Right ventricle myocardium superior (tissue), 1 donor: ENCODE measurements at places on chromosomes 5 and 9. TPM values are rescaled to one million over a fixed set of nuclear protein-coding genes. Genes with fewer than 3 reads are reported as not detected.

The PCDHA5 gene
- total RNA-seq: not detected

The EGFLAM gene
- 9.1 TPM for total RNA-seq

The NOTCH1 gene
- total RNA-seq: 16.8 TPM

The SPATA31C1 gene
- not detected for total RNA-seq

The PCDHGC4 gene
- 3.0 TPM for total RNA-seq

The TLE1 gene
- total RNA-seq: 9.7 TPM

The SHC3 gene
- total RNA-seq: 0.35 TPM

The RANBP3L gene
- total RNA-seq: 0.38 TPM

The CSF2 gene
- total RNA-seq: not detected

The TMEM252 gene
- total RNA-seq: not detected

DNA sequence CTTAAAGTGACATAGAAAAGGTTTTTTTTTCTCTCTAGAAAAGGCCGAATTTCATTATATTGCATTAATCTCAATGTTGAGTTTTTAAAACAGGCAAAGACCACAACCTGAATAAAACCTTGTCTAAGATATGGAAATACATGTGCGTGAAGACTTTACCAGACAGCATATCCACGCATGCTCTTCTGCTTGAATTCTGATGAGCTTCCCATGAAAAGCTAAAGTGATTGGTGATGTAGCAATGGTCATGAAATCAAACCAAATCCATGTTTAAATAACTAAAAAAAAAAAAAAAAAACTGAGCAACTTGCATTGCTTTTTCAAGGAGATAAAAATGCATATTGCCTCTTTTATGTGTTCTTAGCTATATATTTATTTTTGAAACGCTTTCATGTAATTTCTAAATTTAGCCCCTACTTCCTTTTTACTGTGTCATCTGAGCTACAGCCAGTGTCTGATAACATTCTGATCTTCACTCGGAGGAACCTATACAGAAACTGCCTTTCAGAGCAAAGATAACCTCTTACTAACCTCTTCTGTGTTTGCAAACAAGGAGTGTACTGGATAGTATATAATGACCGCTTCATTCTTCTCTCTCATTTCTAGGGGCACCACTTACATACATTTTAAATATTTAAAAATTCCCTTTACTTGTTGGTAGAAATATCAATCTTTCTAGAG is 179.1 kb upstream of the GNA14 start:
- DNase-seq: no peak

GRCh38 chr9:88641456-88642240 is 106.7 kb downstream of the NXNL2 start:
- no peak for DNase-seq

GRCh38 chr9:96818533-96818932 is 35.8 kb downstream of the ZNF782 start:
- no peak for DNase-seq

- no peak for DNase-seq
Measured at GRCh38 chr9:9117866-9118265, 1318.3 kb upstream of the DMAC1 start.

DNA sequence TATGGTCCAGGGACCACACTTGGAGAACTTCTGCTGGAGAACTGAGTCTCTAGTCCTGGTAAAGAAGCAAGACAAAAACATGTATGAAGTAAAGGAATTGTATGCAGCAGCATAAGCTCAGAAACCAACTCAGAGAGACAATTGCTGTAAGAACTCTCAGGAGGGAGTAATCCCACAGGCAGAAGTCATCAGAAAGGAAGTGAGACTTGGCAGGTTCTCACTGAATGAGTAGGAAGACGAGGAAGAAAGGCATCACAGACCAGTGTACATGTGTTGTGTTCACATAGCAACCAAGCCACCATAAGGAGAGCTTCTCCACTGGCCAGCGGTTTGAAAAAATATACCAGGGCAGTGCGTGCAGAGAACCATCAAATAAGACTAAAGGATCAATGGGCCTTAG is 57.9 kb upstream of the FST start:
- DNase-seq: no peak

DNA sequence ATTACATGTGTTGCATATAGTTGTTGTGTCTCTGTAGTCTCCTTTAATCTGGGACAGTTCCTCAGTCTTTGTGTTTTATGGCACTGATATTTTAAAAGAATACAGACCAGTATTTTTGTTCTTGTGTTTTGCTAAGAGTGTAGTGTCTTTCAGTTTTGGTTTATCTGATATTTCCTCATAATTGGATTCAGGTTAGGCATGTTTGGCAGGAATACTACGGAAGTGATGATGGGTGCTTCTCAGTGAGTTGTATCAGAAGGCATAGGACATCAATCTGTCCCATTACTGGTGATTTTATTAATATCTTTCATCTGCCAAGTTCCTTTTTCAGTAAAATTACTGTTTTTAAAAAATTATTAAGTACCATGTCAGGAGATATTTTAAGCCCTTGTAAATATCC is 212.9 kb downstream of the ARHGEF28 start:
- DNase-seq: no peak

- no peak for DNase-seq
Measured at GRCh38 chr5:176560364-176560763, 11.2 kb downstream of the CDHR2 start.

DNA sequence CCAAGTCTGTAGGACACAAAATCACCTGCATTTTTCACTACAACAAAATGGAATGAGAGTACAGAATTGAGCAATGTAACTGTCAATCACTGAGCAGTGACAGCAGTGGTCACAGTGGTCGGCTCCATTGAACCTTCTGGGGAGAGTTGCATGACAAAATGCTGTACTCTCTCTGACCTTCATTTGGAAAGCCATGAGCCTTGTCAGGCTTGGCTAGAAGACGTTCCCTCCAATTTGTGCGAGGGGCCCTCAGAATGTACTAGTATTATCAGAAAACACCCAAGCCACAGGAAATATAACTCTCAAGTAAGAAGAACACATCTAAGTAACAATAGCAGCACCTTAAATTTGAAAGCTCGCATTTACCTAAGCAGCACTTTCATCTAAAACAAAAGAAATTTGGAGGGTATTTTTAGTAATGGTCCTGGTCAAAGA is 425.6 kb upstream of the MEF2C start:
- DNase-seq: no peak

DNA sequence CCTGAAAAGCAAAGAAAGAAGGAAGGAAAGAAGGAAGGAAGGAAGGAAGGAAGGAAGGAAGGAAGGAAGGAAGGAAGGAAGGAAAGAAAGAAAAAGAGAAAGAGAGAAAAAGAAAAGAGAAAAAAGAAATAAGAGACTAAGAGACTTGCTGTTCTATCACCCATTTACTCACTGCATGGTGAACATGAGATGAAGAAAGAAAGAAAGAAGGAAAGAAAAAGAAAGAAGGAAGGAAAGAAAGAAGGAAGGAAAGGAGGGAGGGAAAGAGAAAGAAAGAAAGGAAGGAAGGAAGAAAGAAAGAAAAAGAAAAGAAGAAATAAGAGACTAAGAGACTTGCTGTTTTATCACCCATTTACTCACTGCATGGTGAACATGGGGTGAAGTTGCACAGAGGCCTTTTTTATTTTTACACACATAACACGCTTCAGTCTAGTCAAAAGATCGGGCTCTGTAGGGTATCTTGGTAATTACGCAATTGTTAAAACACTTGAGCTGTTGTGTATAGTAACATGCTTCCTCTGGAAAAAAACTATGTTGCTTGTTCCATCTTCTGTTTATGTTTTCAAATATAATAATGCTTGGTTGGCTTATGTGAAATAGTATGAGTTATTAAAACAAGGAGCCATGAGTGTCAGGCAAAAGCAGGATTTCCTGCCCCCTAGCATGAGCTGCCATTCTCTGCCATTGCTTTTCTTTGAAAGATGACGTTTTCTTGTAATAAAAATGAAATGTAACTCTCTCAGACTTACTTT is 119.3 kb upstream of the ZNF608 start:
- no peak for DNase-seq

DNA sequence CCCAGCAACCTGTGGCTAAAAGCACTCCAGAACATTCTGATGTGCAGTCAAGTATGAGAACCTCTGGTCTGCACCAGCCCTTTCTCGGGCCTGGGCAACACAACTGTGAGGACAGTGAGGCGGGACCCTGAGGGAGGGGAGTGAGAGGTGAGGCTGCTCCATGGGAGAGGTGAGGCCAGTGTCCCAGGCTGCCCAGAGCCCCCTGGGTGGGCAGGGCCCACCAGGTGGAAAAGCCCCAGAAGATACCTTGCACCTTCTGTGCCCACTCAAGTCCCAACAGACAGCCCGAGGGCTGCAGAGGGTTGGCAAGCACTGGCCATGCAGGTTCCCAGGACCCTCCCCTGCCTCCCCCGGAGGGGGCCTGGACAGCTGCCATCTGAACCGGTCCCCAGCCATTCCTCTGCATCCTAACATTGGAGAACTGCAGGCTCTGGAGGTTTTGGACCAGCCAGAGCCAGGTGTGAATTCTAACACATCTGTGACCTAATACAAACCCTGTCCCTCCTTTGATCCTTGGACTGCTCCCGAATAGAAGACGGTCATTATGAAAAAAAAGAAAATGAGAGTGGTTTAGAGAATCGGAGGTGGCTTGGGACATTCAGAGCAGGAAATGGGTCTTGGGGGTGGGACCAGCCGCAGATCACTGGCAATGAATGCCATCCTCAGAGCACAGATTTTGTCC is 57.0 kb downstream of the DUSP1 start:
- no peak for DNase-seq

DNA sequence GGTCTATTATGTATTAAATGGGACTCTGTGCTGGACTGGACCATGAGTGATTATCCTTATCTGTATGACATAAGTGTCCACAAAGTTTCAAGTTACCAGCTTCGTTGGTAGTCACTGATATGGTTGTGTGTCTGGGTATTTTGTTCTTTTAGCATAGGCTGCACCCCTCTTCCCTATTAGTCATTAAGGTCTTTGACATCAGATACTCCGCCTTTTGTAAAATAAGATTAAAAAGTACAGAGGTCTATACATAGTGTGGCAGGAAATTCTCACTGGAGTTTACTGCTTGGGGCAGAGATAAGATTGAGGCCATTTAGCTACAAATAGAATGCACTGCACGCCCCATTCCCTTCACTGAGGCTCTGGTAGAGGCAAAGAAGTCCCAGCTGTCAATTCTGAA is 99.4 kb downstream of the TMEM215 start:
- DNase-seq: no peak

DNA sequence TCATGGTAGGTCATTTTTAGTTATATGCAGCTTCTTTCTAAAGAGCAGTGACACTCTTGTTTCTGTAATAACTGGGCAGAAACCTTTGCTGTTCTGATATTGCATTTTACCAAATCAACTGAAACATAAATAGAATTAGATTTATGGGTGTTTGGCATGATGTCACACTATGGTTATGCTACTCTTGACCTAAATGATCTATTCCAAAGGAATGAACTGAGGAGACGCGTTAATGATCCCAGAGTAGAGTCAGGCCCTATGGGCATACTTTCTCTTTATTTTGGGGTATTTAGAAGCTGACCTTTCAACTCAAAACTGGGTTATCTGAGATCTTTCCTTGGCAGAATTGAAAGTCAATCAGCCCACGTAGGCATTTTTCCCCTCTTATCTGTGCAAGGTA is 146.8 kb upstream of the ADAMTSL1 start:
- no peak for DNase-seq

GRCh38 chr9:78363221-78363620 is 66.3 kb downstream of the PSAT1 start:
- no peak for DNase-seq

DNA sequence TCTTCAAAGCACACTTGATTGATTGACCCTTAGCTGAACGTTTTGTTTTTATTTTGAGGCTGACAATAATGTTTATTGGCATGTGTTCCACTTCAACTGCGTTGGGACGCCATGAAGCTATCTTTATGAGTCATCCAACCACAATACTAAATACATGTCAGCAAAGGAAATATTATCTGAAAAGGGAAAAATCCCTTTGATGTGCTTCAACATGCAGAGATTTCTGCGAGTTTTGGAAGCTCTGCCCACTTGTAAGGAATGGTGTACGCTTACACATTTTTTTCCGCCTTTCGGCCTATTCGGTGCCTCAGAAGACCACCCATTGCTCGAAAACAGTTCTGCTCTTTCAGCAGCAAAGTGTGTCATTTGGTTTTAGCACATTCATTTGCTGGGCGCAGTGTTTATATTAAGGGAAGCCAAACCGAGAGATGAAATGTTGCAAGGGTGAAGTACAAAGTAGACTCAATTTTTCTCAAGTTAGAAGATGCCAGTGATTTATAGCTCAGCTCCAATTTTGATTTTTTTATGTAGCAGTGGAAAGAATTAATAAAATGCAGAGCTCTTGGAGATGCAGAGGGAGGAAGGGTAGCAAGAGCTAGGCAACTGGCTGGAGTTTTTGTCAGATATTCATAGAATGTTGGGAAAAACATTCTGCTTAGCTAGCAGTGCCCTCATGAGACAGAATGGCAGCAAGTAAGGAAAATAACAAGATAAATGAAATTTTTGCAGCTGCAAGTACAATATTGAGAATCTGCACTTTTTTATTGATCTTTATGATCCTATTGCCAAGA is 68.9 kb downstream of the PRDM6 start:
- no peak for DNase-seq

DNA sequence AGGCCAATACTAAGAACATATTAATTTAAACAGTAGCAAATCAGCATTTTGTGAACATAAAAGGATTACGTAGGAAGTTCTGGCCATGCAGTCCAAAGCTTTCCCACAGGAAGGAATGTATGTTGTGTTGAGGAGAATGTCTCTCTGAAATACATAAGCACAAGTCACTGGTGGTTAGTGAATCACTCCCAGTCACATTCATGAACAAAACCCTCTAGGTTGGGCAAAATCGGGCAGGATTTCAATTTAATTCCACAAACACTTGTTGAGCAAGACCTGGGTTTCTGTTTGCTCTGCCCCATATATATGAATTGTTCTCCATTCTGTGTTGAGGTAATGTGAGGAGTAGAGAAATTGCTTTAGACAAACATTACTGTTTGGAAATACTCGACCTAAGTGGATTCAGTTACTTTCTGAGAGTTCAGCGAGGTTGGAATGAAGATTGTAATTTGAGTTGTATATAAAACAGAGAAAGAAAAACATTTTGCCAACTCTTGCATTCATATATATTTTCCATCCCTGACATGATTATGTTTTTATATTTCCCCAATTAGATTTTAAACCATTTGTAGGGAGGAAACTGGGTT is 127.6 kb upstream of the RPS23 start:
- DNase-seq: no peak

GRCh38 chr9:15211815-15212495 is 95.1 kb downstream of the TTC39B start:
- DNase-seq: no peak

DNA sequence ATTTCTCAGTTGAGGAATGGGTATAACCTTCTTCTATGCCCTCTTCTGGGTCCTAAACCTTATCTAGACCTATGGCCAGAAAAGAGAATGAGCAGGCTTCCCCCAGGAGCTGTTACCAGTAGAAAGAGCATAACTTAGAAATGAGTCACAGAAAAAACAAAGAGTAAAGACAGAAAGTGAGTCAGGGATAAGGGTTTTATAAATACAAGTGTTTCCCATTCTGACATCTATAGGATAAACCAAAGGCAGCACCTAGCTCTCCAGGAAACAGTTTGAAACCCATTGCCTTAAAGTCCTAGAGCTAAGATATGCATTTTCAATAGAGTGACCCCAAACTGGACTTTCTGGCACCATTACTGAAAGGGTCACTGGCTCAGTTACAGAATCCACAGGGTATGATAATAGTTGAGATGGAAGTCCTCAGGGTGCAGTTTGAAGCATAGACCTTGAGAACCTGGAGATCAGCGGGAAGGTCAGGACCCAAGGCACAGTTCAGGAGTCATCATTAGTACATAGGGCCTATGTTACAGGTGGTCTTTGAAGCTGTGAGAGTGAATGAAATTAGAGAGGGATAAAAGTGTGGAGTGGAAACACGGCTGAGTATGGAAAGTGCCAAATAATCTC is 42.7 kb upstream of the LIFR start:
- DNase-seq: no peak

GRCh38 chr5:132776131-132776937 is 705 bp downstream of the SEPTIN8 start:
- no peak for DNase-seq
